Colonic mucosa (tissue), 4 donors: ENCODE measurements at places on chromosomes 5 and 9.

GRCh38 chr5:34597034-34598027, 58.8 kb upstream of the RAI14 start:
- DNase-seq = no peak

GRCh38 chr5:127942246-127943060, 141.1 kb upstream of the SLC12A2 start:
- DNase-seq = no peak

DNA sequence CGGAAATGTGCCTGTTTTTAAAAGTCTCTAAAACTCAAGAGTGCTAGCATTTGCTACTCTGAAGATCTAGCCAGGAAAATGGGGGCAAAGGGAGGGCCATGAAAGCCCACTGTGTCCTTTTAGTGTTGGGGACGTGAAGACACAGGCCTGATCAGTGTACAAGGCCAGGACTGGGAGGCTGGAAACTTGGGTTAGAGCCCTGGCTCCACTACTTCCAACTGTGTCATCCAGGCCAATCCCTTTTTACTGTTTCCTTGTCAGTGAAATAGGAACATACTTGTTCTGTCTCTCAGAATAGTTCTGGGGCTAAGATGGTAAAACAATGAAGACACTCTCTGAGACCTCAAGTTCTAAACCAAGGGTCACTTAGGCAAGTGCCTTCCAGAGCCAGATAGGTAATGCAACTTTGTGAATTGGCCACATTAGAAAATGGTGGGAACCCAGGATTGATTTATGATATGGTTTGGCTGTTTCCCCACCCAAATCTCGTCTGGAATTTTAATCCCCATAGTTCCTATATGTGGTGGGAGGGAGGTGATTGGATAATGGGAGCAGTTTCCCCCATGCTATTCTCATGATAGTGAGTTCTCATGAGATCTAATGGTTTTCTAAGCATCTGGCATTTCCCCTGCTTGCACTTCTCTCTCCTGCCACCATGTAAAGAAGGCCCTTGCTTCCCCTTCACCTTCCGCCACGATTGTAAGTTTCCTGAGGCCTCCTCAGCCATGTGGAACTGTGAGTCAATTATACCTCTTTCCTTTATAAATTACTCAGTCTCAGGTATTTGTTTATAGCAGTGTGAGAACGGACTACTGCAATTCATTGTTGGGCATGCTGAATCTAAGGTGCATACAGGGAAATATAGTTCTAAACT, 30.4 kb upstream of the B4GALT1 start:
- DNase-seq = no peak

GRCh38 chr5:111453747-111454146, 58.6 kb downstream of the STARD4 start:
- DNase-seq = no peak

DNA sequence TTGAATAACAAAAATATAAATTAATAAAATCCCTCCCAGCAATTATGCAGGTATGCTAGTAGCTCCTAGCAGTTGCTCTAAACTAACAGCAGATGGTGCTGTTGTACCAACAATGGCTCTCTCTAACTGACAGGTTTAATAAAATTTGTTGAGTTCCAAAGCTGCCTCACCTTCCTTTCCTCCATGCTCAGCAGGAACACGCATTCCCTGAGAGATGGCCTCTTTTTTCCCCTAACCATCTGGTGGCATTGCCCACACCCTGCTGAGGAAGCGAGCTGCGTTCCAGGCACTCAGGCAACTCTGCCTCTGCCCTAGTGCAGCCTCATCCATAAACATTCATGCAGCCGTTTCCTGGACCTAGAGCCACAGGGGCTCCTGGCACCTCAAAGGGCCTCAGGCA, 106.2 kb downstream of the KLHL3 start:
- DNase-seq = no peak

- no peak for DNase-seq
These were observed 12.4 kb upstream of the HSDL2 start for GRCh38 chr9:112367465-112367864.

DNA sequence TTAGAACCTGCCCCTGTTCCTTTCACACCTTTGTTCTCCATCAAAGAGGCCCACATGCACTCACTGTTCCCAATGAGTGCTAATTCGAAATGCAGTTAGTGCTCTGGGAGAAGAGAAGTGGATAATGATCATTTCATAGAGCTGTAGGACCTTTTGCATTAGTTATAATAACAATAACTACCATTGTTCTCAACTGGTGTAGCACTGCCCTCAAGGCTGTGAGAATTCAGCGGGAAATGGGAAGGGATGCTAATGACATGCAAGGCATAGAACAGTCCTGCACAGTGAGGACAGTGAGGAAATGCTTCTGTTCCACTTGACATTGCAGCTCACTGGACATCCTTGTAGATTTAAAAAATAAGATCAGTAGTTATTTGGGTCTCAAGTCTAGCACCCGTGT, 187.4 kb downstream of the FBXL7 start:
- no peak for DNase-seq

- DNase-seq = no peak
These were observed 138.9 kb upstream of the PHYKPL start for GRCh38 chr5:178371362-178372111.

DNA sequence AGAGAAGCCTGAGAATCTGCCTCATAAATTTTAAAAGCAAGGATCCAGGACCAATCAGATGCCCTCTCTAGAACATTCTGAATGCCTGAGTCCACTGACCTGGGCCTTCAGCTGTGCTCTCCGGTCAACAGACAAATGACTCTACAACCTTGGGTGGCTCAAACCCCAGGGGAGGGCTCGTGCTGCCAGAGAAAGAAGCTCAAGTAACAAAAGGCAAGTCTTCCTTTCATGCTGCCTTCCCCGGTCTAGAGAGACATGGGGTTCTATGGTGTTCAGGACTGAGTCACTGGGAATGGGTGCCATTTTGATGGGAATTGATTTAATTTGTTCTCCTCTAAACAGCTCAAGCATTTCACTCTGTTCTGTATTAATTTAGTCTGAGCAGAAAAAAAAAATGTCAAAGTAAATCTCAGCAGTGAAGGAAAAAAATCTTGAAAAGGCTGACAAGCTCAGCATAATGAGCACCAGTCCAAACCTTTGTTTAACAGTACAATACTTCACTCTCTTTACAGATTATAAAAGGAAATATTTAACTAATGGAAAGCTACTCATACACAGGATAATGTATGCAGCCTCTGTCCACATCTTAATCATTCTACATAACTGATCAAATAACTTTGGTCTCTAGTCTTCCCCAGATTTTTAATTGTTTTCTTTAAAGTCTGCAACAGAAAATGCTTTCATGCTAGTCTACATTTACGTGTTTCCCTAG, 191.0 kb downstream of the GLIS3 start:
- DNase-seq = no peak

- DNase-seq = no peak
These were observed 566.8 kb upstream of the DMAC1 start for GRCh38 chr9:8366161-8366926.

- DNase-seq = no peak
These were observed 81.8 kb upstream of the HRH2 start for GRCh38 chr5:175576096-175576495.

DNA sequence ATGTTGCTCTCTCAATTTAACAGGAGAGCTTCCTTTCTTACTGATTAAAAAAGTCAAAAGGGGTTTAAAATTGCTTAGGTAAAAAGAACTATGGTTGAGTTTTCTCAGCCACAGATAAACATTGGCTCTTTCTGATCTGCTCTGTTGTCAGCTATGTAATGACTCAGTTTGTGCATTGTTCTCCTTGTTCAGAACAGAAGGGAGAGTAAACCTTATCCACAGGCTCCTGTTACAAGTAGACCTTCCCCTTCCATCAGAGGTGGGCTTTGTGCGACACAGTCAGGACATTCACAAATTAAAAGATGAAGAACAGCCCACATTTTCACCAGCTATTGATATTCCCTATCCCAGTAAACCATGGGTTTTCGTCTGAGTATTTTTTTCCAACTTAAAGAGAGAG, 236.3 kb upstream of the SEMA6A start:
- no peak for DNase-seq

GRCh38 chr9:63816751-63817621, 1468.0 kb downstream of the FOXD4L5 start:
- peak; percentile 80 for DNase-seq

DNA sequence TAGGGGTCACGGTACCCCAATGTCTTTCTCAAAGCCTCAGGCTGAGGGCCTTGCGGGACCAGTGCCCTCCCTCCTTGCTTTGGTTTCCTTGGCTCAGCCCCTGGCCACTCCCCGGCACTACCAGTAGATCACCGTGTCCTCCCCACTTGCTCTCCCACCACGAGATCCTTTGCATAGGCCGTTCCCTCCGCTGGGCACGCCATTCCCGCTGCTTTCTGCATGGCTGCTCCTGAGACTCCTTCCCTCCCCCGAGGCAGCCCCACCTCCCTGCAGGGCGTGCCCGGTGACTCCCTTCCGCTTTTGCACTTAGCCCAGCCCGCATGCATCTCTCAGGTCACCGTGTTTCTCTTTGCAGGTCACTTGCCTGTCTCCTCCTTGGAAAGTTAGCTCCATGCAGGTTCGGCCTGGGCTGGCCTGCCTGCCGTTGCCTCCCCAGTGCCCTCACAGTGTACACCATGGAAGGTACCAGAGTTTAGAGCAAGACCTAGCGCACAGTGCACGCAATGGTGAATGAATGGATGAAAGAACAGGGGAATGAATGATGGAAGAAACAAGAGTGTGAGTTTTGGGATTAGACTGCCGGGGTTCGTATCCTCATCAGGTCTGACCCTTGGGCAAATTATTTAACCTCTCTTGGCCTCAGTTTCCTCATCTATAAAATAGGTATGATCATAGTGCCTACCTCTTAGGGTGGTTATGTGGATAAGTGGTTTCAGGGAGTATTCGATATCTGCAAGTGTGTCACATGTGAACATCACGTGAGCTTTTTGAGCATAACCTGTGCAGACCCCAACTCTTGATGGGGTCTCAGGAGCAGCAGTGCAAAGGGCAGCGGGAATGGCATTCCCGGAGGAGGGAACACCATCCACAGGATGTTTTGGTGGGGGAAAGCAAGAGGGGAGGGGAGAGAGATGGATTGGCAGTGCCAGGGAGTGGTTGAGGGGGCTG, 214.3 kb downstream of the C9orf50 start:
- DNase-seq = peak; percentile 91

DNA sequence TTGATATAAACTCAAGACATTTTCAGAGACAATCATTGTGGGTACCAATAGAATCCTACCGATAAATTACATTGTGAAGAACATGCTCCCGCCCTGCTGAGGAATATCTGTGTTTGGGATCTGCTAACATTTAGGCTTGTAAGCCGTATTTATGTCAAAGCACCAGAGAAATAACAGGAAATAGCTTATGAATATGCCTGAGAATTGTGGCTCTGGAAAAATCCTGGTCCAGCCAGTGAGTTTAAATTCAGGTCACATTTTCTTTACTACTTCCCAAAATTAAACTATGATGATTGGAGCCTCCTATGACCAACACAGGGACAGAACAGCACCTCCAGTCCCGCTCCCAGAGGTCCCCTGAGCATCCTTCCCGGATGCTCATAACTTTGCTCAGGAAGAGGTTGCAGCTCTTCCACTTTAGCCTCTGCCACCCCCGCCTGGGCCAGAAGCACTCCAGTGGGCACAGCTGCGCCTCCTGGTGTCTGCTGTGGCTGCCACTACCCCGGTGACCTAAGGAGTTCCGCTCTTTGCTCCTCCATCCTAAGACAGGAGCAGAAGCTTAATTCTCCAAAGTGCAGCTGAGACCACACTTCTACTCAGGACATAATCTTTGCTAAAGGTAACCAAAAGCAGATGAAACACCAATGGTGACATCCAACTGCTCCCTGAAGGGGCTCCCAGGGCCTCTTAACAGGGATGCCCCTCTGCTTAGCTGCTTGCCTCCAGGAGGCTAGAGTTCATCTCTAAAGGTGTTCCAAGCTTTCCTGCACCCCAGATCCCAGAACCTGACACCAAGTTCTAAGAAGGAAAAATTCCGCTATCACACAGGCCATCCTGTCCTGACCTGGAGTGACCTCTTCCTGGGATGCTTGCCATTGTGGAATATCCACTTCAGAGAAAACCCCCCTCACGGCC, 58.8 kb downstream of the SLC1A1 start:
- DNase-seq = no peak

DNA sequence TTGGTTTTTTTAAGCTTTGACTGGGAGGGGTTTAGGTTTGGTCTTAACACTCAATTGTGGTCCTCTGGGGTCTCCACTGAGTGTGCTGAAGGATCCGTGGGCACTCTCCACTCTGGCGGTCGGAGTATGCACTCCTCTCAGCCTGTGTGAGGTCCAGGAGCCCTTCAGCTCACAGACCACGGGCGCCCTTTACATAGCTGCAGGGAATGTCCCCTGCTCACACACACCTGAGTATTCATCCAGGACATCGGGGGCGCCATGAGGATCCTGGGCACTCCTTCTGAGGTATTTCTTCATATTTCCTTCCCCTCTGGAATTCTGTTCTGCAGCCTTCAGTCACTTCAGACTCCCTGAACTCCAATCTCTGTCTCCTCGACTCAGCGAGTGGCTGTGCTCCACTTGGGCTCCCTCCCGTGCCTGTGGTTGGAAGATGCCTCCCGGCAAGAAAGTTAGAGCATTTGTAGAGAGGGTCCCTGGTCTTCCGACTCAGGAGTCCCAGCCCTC, 12.5 kb downstream of the TRIP13 start:
- no peak for DNase-seq

GRCh38 chr5:146548781-146549449, 32.9 kb upstream of the GPR151 start:
- no peak for DNase-seq

DNA sequence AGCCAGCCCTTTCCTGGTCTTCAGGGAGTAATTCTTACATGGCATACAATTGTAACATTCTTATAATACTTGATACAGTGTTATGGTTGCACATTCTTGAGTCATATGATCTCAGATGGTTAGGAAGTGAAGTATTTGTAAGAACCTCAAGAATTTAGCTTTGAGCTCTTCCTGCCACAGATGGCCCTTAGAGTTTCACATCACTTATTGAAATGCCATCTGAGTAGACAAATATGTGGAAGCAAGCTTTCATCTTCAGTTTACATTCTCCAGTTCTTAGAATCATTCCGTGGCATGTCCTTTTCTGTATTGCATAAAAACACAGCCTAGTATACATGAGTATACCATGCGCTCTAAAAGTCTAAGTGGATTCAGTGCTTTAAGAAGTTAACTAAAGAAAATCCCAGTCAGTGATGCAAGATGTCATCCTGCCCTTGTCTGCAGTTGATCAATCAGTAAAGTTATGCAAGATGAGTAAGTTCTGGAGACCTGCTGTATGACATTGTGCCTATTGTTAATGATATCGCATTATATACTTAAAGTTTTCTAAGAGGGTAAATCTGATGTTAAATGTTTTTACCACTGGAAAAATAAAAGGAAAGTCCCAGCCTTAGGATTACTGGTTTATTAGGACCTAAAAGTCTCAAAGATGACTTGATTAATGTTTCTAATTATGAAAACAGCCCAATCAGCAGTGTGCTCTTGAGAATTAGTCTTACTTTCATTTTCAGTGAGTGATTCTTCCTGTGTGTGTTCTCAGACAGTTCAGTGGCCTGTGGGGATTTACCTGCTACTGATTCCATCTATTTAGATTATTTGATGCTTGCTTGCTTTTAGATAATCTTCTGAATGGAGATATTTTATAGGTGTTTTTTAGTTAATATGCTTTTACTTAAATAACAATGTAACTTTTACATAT, 29.4 kb downstream of the RHOBTB3 start:
- no peak for DNase-seq

GRCh38 chr5:177154003-177154643, 20.6 kb downstream of the NSD1 start:
- DNase-seq = peak; percentile 20
